Right cardiac atrium (tissue), 5 donors: ENCODE measurements at places on chromosomes 2 and 18. TPM values are rescaled to one million over a fixed set of nuclear protein-coding genes. Genes with fewer than 3 reads are reported as not detected.

Gene OSBPL1A
- polyA plus RNA-seq: 45.9 TPM

Gene CPLX4
- not detected for polyA plus RNA-seq

Gene RFX8
- 0.45 TPM for polyA plus RNA-seq

Gene SLC14A1
- 11.5 TPM for polyA plus RNA-seq

Gene RGPD4
- not detected for polyA plus RNA-seq

Gene FAM117B
- polyA plus RNA-seq: 1.5 TPM

- no peak for DNase-seq
These were observed 66.0 kb upstream of the IL1R1 start for GRCh38 chr2:102076512-102076911.

DNA sequence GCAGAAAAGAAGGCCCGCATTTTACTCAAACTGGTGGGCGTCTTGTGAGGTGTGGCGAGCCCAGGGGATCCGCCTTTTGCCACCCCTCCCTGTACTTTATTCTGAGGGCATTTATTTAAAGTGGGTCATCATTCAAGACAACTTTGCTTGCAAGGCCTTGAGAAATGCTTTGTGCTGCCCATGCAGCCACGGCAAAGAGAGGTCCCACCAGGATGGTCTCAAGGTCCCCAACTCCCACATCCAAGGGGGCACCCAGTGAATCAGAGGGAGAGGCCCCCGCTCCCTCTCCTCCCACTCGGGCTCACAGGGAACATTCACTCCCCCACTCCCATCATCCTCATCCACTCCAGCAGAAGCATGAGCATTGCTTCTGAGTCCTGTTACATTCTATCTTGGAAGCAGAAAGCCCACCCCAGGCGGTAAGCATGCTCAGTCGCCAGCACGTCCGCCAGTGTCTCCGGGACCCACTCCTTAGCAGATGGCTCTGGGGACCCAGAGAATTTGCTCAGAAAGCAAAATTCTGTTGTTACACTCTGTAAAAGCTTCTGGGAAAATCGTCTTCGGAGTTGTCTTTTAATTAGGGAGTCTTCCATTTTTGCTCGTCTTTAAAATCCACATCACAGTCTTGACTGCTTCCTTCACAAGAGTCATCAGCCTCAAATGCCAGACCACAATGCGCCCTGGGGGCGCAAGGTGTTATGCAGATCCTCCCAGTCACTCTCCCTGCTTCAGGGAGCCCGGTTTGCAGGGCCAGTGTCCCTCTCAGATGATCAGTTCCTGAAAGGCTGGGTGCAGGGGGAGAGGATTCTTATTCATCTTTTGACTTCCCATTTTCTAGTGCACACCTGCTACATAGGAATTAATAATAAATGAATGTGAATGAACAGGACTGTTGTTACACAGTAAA, 99.4 kb upstream of the NCK2 start:
- DNase-seq: no peak

DNA sequence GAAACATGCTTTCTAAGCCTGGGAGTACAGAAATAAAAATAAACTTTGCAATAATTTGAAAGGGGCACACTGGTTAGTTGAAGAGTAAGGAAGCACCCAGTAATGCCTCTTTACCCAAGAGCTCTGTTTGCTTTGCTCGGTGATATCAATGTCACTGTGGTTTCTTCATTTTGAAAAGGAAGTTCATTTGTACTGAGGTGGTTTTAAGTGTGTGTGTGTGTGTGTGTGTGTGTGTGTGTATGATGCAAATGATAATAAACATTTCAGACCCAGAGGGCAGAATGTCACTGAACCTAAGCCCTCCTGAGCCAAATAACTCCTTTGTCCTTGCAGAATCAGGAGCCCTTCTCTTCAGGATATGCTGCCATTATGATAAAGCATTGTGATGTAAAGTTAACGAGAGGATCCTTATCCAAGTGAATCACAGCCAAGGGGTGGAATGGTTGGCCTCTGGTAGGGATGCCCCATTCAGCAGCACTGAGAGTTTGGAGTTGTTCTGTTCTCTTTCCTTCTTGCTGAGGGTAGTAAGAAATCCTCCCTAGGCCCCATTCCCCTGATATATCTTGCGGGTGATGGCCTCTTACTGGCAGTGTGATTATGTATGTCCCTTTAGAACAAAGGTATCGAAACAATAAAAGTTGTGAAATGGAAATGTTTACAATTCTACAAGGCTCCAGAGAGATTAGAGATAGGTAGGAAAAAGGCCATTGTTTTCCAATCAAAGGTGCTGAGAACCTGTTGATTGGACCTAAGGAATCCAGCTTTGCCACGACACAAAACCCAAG, 7.6 kb downstream of the ITGA6 start:
- no peak for DNase-seq

DNA sequence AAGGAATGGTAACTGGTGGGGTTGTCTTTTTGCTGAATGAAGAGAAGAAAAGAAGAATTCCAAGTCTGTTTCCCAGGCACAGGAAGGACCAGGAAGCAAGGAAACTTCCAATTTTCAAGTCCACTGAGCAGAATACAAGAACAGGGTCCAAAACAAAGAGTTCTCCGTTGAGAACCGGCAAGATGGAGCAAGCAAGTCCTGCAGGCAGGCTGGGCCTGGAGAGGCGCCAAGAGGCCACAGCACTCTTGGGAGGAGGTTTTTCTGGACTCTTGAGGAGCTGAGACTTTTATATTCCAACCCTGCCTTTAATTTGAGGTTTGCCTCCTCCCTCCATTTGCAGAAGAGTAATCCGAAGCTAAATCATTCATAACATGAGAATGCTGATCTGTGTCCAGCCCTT, 224.5 kb downstream of the IKZF2 start:
- peak; percentile 91 for DNase-seq

DNA sequence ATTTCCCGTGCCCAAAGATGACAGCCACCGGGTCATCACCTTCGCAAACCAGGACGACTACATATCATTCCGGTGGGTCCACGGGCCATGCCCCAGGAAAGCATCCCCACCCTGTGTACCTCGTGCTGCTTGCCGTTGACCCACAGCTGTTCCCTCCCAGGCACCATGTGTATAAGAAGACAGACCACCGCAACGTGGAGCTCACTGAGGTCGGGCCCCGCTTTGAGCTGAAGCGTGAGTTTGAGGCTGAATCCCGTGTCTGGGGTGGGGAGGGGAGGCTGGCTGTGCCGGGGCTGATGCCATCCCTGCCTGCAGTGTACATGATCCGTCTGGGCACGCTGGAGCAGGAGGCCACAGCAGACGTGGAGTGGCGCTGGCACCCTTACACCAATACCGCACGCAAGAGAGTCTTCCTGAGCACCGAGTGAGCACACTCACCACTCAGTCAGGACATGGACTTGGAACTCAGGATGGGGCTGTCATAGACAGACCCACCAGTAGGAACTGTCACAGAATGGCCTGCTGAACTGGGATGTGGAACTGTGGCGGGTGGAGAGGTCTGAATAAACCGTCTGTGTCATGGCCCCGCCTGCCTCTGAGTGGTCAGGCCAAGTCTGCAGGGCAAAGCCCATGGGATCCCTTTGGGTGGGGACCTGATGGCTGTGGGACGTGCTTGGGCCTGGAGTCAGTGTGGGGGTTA, 3.5 kb downstream of the IMP4 start:
- DNase-seq: no peak

DNA sequence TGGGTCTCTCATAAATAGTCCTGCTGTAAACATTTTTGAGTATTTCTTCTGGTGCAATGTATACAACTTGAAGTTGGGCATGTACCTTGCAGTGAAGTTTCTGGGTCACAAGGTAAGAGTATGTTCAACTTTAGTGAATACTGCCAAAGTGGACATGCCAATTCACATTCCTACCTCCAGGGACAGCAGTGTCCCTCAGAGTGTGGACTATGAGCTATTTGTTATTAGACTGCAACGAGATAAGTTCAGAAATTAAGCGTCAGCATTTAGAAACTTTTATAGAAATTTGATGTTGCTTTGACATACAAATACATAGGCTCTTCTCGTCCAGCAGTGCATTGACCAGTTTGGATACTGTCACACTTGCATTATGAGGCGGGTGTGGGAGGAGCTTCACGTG, 7.2 kb upstream of the ACKR3 start:
- DNase-seq: no peak

DNA sequence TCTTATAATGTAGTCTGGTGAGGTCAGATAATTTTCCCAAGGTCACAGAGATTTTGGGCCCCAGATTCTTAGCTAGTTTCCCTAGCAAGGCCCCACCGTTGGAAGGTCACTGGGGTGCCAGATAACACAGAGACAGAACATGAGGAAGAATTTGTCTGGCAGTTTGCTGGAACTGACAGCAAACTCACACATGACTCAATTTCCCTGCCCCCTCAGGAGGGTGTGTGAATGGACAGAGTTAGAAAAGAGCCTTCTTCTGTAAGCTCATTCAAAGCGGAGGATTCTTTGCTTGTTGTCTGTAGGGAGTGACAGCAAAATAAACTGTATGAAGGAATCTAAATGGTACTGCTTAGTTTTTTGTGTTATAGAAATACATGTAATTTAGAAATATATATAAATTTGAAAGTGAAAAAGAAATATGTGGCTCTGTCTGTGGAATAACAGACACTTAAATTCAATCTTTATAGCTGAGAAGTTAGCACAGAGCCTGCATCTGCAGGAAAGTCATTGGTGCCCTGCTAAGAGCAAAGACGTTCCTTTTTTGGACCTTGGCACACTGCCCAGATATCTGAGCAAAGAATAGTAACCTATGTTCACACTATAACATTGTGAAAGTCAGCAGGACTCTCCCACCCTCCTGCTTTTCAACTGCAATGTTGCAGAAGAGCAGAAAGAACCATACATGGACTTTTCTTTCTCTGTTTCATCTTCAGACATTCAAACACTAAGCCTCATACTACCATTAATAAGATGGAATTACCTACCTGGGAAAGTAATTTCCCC, 2.1 kb downstream of the MDH1 start:
- no peak for DNase-seq

DNA sequence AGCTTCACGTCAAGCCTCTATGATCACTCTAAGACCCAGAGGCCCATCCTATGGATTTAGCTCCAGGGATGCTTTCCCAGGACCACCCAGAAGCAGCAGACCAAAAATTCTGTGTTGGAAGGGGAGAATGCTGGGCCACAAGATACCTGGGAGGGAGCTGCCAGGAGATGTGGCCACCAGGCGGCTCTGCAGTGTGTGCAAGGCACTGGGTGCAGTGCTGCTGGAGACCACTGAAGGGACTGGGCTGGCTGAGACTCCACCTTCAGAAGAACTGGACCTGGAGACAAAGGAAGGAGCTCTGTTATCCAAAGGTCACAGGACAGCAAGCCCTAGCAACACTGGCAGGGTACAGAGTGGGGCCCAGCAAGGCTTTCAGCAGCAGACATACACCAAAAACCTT, 34.0 kb downstream of the KANSL3 start:
- no peak for DNase-seq

GRCh38 chr18:6746386-6746960, 17.0 kb downstream of the ARHGAP28 start:
- no peak for DNase-seq

GRCh38 chr2:142290931-142291330, 160.1 kb upstream of the LRP1B start:
- no peak for DNase-seq

- DNase-seq: peak; percentile 60
These were observed 742.9 kb upstream of the DDX18 start for GRCh38 chr2:117071556-117072102.
